Left renal pelvis (tissue), 4 donors: ENCODE measurements at places on chromosomes 5 and 9. TPM values are rescaled to one million over a fixed set of nuclear protein-coding genes. Genes with fewer than 3 reads are reported as not detected.

DNA sequence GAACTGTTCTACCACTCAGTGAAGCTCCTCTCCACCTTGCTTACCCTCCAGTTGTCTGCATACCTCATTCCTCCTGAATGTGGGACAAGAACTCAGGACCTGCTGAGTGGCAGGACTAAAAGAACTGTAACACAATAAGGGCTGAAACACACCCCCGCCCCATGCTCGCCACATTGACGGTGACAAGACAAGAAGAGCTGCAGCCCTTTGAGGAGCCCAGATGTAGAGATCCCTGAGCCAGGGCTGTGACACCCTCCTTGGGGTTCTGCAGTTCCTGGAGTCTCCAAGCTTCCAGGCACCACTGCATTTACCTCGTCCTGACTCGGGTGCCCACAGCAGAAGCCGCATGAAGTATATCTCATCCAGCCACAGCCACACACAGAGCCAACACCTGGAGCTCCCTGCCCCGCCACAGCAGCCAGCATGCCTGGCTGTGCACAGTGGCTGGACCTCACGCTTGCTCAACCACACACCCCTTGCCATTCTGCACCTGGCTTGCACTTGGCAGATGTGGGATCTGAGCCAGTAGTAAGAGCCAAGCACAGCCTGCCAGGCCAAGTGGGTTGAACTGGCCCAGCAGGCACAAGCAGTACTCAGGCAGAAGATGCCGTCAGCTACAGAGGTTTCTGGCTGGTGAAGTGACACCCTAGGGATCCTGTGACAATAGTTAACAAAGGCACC lies 166.1 kb downstream of the RNF180 start:
- DNase-seq: no peak

- no peak for DNase-seq
Observed at GRCh38 chr5:125317536-125317995, 571.1 kb upstream of the ZNF608 start.

DNA sequence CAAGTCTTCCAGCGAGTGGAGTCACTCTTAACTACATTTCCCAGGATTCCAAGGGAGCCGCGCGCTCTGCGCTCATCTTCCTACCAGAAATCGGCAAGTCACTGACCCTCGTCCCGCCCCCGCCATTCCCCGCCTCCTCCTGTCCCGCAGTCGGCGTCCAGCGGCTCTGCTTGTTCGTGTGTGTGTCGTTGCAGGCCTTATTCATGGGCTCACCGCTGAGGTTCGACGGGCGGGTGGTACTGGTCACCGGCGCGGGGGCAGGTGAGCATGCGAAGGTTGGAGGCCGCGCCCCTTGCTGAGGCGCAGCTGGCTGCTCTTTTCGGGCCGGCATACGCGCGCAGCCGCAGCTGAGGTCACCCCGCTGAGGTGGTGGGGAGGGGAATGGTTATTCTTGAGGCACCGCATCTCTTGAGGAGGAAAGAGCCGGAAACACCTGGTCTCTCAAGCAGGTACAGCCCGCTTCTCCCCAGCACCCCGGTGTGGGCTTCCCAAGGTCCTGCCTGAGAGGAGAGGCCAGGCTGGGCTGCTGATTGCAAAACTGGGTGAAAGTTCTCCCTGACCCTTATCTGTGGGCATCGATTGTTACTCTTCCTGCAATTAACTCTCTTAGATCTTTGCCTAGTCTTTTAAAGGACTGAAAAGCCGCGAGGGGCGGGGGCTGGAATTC lies at the start of gene HSD17B4:
HSD17B4 (plus strand) TSS at position 125 of the 667 bp plus-strand sequence; CDS start at position 204, 79 bp downstream.
- DNase-seq: peak; percentile 77

DNA sequence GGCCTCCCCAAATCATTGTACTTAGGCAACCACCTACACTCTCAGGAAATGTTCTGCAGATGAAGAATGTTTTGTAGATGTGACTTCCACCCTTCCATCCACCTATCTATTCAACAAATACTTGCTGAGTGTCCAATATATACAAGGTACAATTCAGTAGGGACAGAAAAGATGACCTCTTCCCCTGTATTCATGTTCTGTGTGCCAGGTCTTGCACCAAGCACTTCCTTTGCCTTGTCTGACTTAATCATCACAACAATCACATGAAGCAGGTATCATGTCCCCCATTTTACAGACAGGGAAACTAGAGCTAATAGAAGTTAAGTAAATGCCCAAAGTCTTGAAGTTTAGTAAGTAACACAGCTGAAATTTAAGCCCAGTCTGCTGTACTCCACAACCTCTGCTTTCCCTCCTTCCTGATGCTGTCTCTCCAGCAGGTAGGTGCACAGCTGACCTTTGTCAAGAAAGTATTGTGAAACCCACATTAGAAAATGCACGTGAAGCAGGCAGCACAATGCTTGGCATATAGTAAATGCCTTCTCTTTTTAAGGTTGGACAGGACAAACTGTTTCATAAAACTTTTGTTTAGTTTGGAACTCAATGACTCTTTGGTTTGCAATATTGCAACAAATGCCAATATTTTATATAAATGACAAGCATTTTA lies 296.5 kb downstream of the DEPDC1B start:
- DNase-seq: no peak

DNA sequence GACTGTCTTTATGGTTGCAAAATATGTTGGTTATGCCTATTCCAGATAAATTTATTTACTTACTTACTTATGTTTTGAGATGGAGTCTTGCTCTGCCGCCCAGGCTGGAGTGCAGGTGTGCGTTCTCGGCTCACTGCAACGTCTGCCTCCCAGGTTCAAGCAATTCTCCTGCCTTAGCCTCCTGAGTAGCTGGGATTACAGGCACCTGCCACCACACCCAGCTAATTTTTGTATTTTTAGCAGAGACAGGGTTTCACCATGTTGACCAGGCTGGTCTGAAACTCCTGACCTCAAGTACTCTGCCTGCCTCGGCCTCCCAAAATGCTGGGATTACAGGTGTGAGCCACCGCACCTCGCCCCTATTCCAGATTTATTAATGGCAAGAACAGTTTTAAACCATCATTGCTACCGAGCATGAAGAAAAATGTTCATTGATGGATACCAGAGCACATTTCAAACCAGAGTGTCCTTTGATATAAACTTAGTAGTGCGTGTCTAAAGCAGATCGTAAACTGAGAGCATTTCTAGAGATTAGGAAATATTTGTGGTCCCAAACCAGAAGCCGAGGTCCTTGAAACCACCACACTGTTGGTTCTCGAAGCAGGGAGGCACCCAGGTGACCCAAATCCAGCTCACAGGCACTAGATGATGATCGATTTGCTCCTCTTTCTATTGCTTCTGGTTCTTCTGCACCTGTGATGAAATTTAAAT lies 85.2 kb downstream of the GRAMD2B start:
- no peak for DNase-seq

DNA sequence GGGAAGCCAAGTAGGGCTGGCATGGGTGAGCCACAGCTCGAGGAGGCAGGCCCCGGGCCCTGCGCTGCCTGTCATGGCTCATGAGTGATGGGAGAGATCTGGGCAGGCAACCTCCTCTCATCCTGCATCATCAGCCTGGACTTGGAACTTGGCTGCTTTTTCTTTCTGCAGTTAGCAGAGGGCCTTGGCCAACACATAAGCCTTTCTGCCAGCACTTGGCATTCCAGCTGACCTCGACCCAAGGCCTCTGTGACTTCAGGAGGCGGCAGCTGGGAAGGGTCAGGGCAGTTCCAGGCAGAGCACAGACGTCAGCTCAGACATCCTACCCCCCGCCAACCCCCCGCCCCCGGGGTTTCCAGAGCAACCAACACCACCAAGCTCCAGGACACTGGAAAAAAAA lies 7.6 kb downstream of the S1PR3 start:
- no peak for DNase-seq

DNA sequence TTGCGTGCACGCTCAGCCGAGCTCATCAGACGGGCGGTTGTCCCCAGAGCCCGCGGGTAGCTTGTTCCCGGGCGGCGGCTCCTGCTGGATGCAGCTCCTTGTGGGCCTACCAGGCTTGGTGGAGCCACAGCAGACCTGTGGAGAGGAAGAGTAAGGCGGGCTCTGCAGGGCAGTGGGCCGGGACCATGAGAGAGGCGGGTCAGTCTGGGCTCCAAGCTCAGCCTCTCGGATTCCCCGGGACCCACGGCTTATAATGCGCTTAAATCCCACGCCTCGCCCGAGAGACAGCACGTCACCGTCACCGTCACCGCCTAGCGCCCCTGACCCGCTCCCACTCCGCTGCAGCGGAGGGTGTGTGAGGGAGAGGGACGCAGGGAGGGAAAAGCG lies 1.9 kb upstream of the ANKRD18A start:
- DNase-seq: no peak

GRCh38 chr5:124524552-124525232 lies 221.7 kb downstream of the ZNF608 start:
- DNase-seq: no peak

- DNase-seq: no peak
Observed at GRCh38 chr9:110241858-110242321, 14.4 kb downstream of the TXN start.

DNA sequence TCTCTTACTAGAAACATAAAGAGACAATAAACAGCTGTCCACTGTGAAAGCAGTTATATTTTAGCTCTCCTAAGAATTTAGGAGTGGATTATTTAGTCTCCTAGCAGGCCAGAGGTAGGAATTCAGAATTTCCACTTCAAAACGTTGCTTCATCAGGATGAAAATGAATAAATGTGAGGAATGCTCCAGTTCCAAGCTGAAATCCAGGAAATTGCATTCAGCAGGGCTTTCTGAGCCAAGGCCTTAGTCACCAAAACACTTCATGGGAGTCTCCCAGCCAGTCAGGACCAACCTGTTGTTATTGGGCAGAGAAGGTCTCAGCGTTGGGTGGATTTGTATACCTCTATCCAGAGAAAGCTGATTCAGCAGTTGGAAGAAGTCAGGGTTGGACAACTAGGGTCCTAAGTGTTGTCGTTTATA lies 1040.3 kb downstream of the TLE1 start:
- DNase-seq: no peak

GRCh38 chr5:124842725-124843595 lies 96.5 kb upstream of the ZNF608 start:
- no peak for DNase-seq

GRCh38 chr5:137581776-137582175 lies 82.7 kb upstream of the SPOCK1 start:
- DNase-seq: no peak

- DNase-seq: no peak
Observed at GRCh38 chr5:39459071-39459470, 34.3 kb upstream of the DAB2 start.

DNA sequence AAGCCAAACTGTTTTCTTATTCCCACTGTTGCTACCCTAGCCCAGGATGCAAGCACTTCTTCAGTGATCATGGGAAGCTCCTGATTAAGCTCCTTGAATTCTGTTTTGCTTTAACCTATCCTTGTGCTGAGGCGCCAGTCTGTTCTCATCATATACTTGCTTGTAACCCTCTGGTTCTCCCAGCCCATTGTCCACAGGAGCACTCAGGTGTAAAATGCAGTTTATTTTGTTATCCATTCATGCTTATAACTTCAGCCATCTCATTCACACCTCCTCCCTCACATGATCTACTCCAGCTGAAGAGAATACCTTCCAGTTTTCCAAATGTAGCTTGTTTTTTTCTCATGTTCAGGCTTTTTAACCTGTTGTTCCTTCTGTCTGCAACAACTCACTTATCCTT lies 402.1 kb upstream of the BRINP1 start:
- DNase-seq: no peak

DNA sequence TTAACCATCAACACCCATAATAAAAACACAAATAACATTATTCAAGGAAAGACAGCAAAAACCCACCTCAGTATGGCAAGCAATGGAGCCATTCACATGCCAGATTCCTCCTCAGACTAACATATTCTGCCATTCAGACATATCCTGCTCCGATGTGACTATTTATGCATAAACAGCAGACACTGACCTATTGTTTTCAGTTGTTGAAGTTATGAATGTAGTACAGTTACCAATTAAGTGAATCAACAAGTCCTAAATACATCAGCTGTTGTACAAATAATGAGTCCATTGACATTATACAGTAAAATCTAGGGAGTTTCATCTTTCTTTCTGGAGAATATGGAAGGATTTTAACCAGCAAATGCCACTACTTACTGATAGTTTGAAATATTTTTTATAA lies 131.7 kb downstream of the DENND1A start:
- DNase-seq: no peak

DNA sequence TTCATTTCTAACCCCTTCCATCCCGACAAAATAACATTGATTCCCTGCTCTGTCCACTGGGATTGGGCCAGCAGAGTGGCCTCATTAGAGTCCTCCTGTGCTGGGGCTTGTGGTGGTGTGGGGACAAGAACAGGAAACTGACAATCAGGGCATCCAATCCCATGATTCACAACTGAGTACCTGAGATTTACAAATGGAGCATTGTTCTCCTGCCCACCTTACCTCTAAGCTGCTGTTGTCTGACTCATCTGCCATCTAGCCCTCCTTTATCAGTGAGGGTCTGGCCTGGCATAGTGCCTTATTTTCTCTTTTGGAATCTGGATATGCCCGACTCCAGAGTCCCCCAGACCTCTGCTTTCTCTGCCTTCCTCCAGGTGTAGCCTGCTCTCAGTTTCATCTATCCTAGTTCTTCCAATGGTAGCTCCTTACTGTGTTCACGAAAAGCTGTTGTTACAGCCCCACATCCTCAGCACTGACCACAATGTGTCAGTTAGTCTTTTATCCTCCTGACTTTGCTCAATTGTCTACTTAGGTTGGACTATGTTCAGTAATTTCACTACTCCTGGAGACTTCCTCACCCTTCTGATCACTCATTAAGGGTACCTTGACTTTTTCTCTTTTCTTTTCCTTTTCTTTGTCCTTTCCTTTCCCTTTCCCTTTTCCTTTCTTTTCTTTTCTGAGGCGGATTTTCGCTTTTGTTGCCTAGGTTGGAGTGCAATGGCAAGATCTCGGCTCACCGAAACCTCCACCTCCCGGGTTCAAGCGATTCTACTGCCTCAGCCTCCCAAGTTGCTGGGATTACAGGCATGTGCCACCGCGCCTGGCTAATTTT lies 13.4 kb downstream of the WNT8A start:
- no peak for DNase-seq

DNA sequence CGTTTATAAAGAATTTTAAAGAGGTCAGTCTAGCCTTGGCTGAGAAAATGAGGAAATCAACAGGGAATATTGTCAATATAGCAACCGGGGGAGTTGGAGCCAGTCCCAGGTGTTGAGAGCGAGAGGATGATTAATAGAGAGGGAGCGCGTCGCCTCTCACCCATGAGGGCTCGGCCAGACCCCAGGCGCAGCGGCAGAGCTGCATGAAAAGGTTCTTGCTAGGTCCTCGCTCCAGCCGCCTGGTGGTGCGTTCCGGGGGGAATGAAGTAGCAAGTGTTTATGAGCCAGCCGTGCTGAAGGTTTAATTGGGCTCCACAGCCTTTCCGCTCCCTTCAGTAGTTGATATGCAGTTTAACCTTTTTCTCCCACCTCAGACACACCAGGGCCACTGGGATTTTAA lies 167.3 kb upstream of the IRX1 start:
- DNase-seq: peak; percentile 18

GRCh38 chr9:69136779-69137178 lies 37.3 kb upstream of the TJP2 start:
- DNase-seq: no peak

- no peak for DNase-seq
Observed at GRCh38 chr5:180140079-180140554, 68.6 kb upstream of the RNF130 start.

Gene PPP3R2
- 0.12 TPM for polyA plus RNA-seq

Gene FREM1
- polyA plus RNA-seq: 184 TPM

Gene PALM2AKAP2
- polyA plus RNA-seq: 5.1 TPM

Gene ARID3C
- not detected for polyA plus RNA-seq

Gene NR4A3
- 0.53 TPM for polyA plus RNA-seq

Gene SPINK6
- not detected for polyA plus RNA-seq

Gene CTXN3
- polyA plus RNA-seq: not detected

Gene DRD1
- polyA plus RNA-seq: not detected
